ENCODE measurements at places on chromosomes 16 and 17. TPM values are rescaled to one million over a fixed set of nuclear protein-coding genes. Genes with fewer than 3 reads are reported as not detected.

GRCh38 chr17:38925263-38925995 is at the start of gene LASP1NB:
TSS of gene LASP1NB (plus strand) at chr17:38925614.
- no peak within 1 kb of the TSS for H3K4me3 ChIP-seq
- no peak within 1 kb of the TSS for H3K27ac ChIP-seq
- no peaks in the 10 kb centered on the region for H3K36me3 ChIP-seq
- DNase-seq, result no peak

KRT40 gene
- not detected for total RNA-seq

- H3K36me3 ChIP-seq, result no peaks in the 10 kb centered on the region
- no peaks in the 10 kb centered on the region for H3K27me3 ChIP-seq
- no peak overlapping the region for H3K4me3 ChIP-seq
- peaks cover 6% of the 10 kb centered on the region for H3K4me1 ChIP-seq
Measured at GRCh38 chr16:54505549-54506213, 219.1 kb upstream of the IRX3 start.

KRT17 gene
- 1.9 TPM for total RNA-seq

TMIGD1 gene
- total RNA-seq, result not detected

- H3K4me3 ChIP-seq, result peak overlapping the region; percentile 47
- H3K27me3 ChIP-seq, result peaks cover 35% of the 10 kb centered on the region
- peaks cover 4% of the 10 kb centered on the region for H3K4me1 ChIP-seq
- H3K36me3 ChIP-seq, result no peaks in the 10 kb centered on the region
Measured at GRCh38 chr17:49229805-49230600, 584 bp downstream of the PHOSPHO1 start.

GRCh38 chr17:34859652-34860051 is 101.6 kb downstream of the CCT6B start:
- H3K27me3 ChIP-seq, result no peaks in the 10 kb centered on the region
- H3K4me1 ChIP-seq, result no peaks in the 10 kb centered on the region
- no peak for DNase-seq
- H3K36me3 ChIP-seq, result no peaks in the 10 kb centered on the region
- H3K27ac ChIP-seq, result no peak overlapping the region

KRT9 gene
- 0.44 TPM for total RNA-seq

DNA sequence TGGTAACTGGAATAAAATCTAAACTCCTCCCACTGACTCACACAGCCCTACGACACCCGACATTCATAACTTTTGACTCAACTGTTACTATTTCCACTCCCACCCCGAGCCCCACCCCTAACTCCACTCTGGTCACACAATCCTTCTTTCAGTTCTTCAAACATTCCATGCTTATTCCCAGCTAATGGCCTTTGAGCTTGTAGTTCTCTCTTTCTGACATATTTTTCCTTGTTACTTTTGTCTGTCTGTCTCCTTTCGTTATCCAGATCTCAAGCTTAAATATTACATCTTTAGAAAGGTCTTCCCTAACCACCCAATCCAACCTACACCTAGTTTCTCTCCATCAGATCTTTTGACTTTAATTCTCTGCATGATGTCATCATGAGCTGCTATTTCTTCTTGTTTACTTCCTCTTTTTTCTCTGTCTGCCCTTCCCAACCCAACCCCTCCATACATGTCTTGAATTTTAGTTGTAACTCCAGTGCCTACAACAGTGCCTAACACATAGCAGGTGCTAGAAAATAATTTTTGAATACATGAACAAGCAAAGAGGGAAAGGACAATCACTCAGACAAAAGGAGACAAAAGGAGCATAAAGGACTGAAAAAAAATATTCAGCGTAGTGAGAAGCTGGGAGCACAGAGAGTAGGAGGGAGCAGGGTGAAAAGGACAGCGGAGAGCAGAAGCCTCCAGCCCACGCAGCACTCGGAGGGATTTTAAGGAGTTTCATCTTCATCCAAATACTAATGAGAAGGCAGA is 65.2 kb upstream of the SMIM36 start:
- no peaks in the 10 kb centered on the region for H3K36me3 ChIP-seq
- H3K27me3 ChIP-seq, result no peaks in the 10 kb centered on the region
- H3K27ac ChIP-seq, result peak overlapping the region; percentile 94
- H3K4me3 ChIP-seq, result peak overlapping the region; percentile 63
- no peaks in the 10 kb centered on the region for H3K4me1 ChIP-seq
- no peak for DNase-seq

ORAI3 gene
- 25.9 TPM for total RNA-seq

DNA sequence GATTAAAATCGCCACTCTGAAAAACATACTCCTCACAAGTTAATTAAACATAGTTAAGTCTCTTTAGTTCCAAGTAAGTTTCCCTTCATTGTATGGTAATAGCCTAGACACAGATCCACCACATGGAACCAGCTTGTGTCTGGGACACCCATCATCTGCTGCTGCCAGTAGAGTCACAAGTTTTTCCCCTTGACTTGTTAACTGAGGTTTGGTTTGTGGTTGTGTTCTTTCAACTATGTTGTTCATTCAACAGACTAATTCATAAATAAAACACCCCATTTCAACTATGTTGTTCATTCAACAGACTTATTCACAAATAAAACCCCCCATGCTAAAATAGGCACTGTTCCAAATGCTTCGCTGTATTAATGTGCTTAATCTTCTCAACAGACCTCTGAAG is 24.4 kb downstream of the YWHAE start:
- H3K4me1 ChIP-seq, result peaks cover 14% of the 10 kb centered on the region
- DNase-seq, result no peak
- H3K27ac ChIP-seq, result no peak overlapping the region

- H3K4me3 ChIP-seq, result peak overlapping the region; percentile 18
- no peak for DNase-seq
- no peak overlapping the region for H3K27ac ChIP-seq
- H3K36me3 ChIP-seq, result no peaks in the 10 kb centered on the region
- no peaks in the 10 kb centered on the region for H3K27me3 ChIP-seq
- H3K4me1 ChIP-seq, result no peaks in the 10 kb centered on the region
Measured at GRCh38 chr16:81651758-81652718, 127.1 kb upstream of the PLCG2 start.

- H3K27me3 ChIP-seq, result no peaks in the 10 kb centered on the region
- no peak overlapping the region for H3K4me3 ChIP-seq
- H3K27ac ChIP-seq, result no peak overlapping the region
- DNase-seq, result no peak
- H3K4me1 ChIP-seq, result no peaks in the 10 kb centered on the region
- H3K36me3 ChIP-seq, result no peaks in the 10 kb centered on the region
Measured at GRCh38 chr17:10247810-10248209, 49.4 kb upstream of the GAS7 start.

DNA sequence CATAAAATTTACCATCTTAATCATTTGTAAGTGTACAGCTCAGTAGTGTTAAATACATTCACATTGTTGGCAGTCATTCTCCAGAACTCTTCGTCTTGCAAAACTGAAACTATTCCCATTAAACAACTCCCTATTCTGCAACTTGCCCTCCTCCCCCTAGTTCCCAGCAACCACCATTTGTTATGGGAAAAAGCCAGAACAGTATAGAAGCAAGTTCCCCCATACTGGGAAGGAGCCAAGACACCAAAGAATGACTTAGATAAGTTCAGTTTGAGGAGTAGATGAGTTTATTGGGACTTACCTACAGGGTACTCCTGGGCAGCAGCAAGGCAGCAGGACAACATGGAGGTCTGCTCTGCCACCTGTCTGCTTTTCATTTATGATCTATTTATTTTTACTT is 39.3 kb upstream of the TEKT1 start:
- no peaks in the 10 kb centered on the region for H3K27me3 ChIP-seq
- H3K4me1 ChIP-seq, result no peaks in the 10 kb centered on the region
- no peaks in the 10 kb centered on the region for H3K36me3 ChIP-seq
- no peak for DNase-seq

C16orf96 gene
- not detected for total RNA-seq

KRTAP4-2 gene
- not detected for total RNA-seq

DNA sequence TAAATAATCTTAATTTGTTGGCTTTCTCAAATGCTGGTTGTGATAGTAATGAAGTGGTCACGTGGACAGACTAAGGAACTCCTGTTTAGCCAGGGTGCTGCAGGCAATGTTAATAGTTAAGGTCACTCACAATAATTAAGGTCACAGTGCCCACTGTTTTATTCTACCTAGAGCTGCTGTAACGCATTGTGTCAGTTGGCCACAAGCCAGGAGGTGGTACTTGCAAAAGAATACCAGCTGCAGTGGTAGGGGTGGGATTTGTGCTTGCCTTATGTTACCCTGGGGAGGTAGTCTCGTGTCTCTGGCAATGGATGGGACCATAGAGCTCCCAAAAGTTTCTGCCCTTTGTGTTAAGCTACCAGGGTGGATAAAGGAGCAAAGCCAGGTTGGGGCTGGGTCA is 969.1 kb upstream of the CDH8 start:
- DNase-seq, result no peak
- H3K4me3 ChIP-seq, result no peak overlapping the region
- H3K36me3 ChIP-seq, result no peaks in the 10 kb centered on the region
- H3K27me3 ChIP-seq, result no peaks in the 10 kb centered on the region
- no peak overlapping the region for H3K27ac ChIP-seq
